ENCODE measurements at places on chromosomes 5 and 9.

GRCh38 chr5:41404757-41405156 is 105.6 kb downstream of the PLCXD3 start:
- DNase-seq, result no peak

GRCh38 chr9:91536211-91536691 is 112.6 kb upstream of the NFIL3 start:
- DNase-seq, result no peak

DNA sequence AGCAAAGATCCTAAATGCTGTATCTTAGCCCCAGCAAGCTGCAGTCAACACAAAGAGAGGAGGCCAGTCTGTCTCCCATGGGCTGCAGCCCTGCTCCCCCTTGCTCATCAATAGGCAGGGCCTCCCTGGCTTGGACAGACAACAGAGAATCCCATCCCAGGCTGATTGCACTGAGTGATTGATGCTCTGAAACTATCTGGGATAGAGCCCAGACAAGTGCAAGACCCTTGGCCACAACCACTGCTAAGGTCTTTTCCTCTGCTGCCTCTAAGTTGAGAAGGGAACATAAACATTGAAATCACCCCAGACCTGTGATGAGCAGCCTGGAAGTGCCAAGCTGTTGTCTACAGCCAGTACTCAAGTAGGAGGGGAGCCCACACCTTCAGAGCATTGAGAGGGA is 661.0 kb upstream of the CDH18 start:
- no peak for DNase-seq

- no peak for DNase-seq
Observed at GRCh38 chr9:88691811-88692210, 156.8 kb downstream of the NXNL2 start.

DNA sequence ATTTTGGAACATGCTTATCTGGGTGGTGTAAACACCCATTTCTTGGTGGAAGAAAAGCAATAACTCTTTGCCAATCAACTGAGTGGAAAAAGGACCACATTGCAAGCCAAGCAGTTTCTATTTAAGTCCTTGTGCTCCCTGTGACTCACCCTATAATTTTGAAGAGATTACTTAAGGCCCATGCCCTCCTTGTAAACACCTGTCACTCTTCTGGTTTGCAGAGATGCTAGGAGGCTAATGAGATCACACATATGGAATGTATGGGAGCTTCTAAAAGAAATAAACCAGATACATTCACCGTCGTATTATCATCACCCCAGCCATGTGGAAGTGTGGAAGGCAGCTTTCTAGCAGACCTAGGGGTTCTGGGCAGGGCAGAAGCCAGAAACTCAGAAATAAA is 337.1 kb downstream of the GADD45G start:
- DNase-seq, result no peak

DNA sequence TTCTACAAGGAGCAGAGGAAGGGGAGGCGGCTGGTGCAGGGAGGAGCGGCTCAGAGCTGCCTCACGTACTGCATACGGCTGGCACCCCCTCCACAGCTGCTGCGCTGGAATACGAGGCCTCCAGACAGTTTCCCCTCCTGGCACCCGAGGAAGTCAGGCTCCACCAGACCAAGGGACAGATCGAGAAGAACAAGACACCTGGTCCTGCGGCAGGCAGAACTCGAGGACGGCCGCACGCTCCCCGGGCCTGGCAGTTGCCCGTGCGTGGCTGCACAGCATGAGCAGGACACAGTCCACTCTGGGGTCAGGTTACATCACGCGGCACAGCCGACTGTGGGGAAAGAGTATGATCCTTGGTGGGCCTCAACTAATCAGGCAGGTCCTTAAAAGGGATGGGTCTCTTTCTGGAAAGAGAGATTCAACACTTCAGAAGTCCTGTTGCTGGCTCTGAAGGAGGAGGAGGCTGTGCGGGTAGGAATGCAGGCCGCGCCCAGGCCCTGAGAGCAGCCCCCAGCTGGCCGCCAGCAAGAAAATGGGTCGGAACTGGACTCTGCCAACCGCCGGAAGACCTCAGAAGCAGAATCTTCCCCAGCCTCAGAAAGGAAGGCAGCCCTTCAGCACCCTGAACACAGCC is 11.6 kb downstream of the UBAC1 start:
- no peak for DNase-seq

Measured in thoracic aorta (tissue), 2 donors.